ENCODE measurements at places on chromosomes 6 and 20.

- no peak for DNase-seq
These were observed 43.6 kb upstream of the SLC32A1 start for GRCh38 chr20:38680500-38681306.

DNA sequence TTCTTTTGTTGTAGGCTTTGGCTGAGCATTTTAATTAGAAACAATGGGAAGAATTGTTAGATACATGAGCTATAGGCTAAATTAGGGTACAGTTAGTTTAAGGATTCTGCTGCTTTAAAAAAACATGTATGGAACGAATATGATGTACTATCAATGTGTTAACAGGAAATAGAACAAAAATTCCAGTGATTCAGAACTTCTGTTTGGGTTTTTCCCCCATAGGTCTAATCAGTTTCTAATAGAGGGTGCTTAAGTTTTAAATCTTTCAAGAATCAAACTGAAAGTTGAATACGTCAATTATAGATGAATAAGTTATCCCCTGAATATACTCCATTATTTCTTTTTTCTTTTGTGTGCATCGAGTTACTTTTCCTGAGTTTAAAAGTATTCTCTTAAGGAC lies 1.9 kb downstream of the TAB2 start:
- DNase-seq: no peak

GRCh38 chr6:141050471-141050870 lies 1082.3 kb upstream of the GJE1 start:
- no peak for DNase-seq

DNA sequence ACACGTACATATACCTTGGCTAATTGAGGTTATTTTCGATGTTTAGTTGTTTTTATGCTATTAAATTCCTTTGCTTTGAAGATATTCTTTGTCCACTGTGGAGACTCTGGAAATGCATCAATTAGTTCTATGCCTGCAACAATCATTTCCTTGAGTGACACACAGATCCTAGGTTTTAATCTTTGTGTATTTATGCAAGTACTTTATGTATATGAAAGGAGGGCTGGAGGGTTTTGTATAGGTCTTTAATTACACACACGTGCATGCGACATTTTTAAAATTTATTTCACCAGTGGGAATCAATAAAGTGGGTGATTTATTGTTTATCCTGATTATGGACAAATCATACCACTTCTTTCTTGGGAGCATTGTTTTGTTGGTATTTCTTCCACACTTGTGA lies 57.3 kb downstream of the ZFAND3 start:
- DNase-seq: no peak

- DNase-seq: no peak
These were observed 37.6 kb upstream of the MPC1 start for GRCh38 chr6:166420351-166420750.

- DNase-seq: no peak
These were observed 105.3 kb upstream of the SUPT3H start for GRCh38 chr6:45483021-45483420.

GRCh38 chr6:136362421-136363356 lies 73.0 kb upstream of the BCLAF1 start:
- no peak for DNase-seq

GRCh38 chr6:21522143-21522747 lies 71.3 kb upstream of the SOX4 start:
- no peak for DNase-seq

DNA sequence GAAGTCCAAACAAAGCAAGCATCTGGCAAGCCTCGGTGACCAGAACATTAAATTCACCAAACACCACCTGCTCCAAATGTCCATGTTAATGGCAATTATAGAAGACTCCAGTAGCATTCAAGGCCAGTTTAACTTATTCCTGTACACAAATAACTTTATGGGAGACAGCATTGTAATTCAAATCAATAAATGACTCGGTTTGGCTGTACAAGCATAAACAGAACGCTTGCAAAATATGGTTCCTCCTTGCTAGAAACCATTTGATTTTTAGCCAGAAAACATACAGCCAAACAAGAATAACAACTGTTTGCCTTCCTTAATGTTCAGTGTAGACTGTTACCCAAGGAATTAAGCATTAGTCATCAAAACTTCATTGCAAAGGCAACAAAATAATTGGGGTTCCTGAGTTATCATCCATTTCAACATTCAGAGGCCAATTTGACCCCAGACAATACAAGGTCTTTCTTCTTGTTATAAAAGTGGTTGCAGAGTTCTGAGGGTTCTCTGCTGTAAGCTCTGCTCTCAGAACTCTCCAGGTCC lies 125.1 kb downstream of the BFSP1 start:
- DNase-seq: no peak

DNA sequence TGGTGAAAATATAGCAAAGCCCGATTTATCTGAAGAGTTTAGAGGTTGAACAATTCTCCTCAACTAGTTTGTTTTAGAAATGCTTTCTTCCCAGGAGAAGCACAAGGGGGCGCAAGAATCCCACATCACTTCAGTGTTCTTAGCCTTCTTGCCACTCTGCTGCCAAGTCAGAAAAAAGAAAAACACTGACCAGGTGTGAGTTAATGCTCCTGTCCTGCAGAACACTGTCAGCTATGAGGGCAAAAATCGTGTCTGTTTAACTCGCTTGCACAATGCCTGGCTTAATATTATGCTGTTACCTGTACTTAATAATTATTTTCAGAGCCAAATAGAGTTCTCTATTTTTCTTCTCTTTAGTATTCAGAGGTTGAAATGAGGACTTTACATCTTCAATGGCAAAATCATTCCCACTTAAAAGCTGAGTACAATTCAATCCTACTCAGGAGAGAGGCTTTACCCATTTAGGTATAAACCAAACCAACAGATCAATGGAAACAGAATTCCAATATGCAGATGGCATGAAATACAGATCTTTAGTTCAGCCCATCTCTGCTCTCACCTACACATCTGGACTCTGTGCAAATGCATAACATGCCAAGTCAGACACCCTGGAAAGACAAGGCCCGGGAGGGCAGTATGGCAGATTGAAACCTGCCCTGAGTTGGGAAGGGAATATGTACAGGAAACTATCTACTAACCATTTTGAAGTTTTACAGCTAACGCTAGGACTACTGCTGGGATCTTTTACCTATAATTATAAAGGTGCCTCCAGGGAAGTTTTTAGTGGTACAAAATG lies 71.4 kb upstream of the TULP1 start:
- DNase-seq: peak; percentile 58

DNA sequence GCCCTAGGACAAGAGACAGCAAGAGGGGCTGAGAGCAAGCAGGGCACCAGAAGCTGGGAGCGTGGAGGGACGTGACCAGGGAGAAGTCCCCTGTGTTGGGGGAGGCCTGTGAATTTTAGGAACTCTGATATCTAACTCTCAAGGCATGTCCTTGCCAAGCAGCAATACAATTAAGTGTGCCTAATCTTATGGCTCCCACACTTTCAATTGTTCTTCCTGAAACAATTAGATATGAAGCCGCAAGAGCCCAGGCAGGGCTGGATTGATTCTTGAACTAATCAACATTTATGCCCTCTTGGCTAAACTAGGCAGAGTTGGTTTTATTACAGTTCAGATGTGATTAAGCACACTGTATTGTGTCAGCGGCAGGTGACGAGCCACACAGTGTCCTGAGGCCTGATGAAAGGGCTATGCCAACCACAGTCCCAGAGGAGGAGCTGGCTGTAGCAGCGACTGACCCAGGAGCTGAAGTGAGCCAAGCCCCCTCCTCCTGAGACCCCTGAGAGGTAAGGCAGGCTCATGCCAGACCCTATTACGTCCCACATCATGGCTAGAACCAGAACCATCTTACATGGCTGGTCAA lies 4.2 kb upstream of the MAVS start:
- no peak for DNase-seq

- no peak for DNase-seq
These were observed 3.5 kb upstream of the TRAF3IP2 start for GRCh38 chr6:111609028-111609820.

DNA sequence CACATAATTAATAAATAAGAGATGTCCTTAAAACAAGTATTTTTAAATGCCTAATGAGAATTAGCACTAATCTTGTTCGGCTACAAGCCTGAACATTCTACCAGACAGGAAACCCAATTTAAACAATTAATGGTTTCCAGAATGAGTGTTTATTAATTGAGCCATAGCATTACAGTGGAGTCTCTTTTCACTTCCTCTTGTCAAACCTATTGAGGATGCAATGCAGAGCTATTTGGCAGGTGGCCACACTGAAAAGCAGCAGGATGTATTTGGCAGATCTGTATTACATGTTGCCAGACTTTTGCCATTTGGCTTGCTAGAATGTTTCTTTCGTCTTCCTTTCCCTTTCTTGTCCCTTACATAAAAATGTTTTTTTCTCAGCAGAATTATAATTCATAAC lies 475.2 kb upstream of the MARCKS start:
- DNase-seq: peak; percentile 70

GRCh38 chr6:17393892-17394631 lies 667 bp downstream of the CAP2 start:
- DNase-seq: no peak

- no peak for DNase-seq
These were observed 59.6 kb downstream of the SPTLC3 start for GRCh38 chr20:13068336-13068735.

GRCh38 chr20:50692552-50692933 lies 1.2 kb upstream of the RIPOR3 start:
- DNase-seq: no peak

DNA sequence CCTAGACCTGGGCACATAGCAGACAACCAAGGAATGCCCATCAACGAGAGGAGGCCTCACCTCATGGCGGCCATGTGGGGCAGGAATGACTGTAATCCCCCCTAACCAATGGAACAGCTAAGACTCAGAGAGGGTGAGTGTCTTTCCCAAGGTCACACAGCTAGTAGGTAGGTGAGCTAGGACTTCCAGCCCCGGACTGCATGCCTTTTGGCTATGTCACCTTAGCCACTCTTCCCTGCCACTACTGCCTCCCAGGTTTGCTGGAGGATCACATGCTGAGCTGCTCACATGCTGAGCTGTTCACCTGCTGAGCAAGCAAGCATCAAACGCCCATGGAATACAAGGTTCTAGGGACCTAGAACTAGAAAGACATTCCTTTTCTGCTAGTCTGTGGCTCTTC lies 188.5 kb upstream of the PMEPA1 start:
- no peak for DNase-seq

DNA sequence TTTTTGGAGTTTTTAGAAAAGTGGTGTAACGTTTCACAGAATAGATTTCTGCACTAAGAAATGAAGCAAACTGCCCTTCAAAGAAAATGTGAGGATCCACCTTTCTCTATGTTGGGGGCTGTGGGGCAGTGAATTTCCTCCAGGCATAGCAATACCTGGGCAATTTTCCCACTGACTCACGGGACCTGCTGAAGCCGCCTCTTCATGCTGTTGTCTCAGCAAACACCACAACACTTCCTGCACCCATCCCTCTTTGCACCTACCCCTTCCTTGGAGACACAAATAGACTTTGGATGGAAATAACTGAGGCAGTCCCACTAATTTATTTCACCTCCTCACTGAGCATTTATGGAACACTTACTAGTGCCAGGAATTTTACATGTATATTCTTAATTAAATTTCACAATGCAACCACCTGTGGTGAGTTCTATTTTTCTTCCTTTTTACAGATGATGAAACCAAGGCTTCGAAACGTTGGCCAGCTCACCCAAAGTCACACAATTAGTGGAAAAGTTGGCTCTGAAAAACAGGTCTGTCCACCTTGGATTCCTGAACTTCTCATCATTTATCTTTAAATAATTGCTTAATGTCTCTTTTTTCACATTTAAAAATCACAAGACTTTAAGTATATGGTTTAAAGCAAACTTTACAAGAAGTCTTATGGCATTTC lies 17.2 kb upstream of the ADGRF1 start:
- no peak for DNase-seq

GRCh38 chr6:15943423-15943822 lies 185.5 kb upstream of the MYLIP start:
- DNase-seq: no peak

DNA sequence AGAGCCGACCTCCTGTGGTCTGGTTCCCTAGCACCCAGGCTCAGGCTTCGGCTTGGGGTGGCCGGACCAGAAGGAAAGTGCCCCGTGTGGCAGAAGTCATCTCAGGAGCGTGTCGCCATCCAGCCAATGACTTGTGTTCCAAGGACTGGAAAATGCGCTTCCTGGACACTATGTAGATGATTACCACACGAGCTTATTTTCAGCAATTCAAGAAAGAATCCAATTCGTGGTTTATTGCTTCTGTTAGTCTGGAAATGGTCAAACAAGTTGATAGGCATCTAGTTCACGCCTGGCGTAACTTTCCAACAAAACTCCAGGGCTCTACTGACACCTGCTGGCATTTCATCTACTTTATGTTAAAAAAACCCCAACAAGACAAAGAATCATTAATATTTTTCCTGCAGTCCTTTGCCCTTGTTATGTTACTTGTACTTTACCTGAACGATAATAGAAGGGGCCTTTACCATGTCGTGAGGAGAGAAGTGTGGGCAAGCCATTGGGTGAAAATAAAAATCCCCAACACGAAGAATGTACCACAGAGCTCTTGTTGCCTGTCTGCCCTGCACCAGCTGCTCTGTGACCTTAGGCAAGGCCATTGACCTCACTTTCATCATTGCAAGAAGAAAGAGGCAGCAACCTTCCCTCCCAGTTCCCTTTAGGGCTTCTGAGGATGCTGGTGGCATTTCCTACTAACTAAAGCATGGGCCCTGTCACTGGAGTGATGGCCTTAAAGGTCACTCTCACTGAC lies 154.7 kb upstream of the LAMP5 start:
- no peak for DNase-seq

- DNase-seq: no peak
These were observed 41.6 kb downstream of the CYP39A1 start for GRCh38 chr6:46610862-46611553.

DNA sequence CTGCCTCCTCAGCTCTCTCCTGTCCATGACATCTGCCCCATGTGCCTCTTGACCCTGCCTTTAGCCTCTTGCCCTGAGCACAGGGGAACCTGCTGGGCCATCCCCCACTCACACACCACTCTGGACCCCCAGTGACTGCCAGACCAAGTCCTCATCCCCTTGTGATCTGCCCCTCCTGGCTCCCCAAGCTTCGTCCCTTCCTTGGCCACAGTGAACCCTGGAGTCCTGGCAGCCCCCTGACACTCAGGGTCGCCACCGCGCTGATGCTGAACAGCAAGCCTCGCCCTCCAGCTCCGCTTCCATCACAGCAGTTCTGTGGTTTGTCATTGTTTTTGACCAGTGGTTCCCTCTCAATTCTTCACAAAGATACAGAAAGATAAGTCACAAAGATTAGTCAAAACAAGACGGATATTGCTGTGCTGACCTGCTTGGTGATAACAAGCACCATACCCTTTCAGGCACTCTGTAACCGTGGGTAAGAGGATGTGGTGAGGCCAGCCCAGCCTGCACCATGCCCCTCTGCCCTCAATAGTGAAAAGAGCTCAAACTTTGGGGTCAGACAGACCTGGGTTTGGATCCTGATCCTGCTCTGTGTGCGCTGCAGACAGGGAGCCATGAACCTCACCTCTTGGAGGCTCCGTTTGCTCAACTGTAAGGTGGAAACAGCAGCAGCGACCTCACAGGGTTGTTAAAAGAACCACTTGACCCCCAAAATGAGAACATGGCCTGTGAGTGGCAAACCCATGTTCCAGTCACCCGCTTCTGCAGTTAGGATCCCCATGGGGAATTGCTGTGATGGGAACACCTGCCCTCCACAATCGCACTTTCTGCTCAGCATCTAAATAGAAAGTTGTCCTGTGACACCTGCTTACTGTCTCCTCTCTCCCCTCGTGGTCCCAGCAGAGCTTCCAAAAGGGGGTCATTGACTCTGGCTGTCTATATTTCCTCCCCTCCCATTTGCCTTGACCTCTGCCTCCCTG lies 114.5 kb downstream of the TOX2 start:
- DNase-seq: no peak
